Cerebellum (tissue), 4 donors: ENCODE measurements at places on chromosomes 2 and 18. TPM values are rescaled to one million over a fixed set of nuclear protein-coding genes. Genes with fewer than 3 reads are reported as not detected.

DNA sequence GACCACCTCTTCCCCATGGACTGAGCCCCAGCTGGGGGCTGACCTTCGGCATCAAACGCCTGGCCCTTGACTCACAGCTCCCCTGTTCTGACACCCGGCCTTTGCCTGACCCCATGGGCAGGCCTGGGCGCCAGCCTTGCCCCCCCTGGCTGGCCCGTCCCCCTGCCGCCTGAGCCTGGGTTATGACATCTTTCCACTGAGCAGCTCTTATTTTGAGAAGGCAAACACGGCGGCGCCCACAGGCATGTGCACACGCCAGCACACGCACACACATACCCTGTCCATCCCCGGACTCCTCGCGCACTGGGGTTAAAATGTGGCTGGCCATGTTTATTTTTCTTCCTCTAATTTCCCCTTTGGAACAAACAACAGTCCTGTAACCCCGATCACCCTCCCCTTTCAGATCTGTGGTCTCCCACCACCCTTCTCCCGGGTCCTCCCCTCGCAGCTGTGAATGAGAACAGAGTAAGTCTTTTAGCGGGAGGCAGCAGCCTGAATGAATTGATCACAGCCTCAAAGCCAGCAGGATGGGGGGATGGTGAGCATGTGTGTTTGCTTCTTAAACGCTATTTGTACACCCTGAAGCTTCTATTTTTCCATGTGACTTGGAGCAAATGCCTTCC is 11.8 kb upstream of the ATOH8 start:
- DNase-seq, result peak; percentile 21

GRCh38 chr2:226963528-226963927 is 127.7 kb downstream of the RHBDD1 start:
- DNase-seq, result no peak

TMEM200C gene
- 11.7 TPM for total RNA-seq

COLEC11 gene
- total RNA-seq, result 0.82 TPM

DNA sequence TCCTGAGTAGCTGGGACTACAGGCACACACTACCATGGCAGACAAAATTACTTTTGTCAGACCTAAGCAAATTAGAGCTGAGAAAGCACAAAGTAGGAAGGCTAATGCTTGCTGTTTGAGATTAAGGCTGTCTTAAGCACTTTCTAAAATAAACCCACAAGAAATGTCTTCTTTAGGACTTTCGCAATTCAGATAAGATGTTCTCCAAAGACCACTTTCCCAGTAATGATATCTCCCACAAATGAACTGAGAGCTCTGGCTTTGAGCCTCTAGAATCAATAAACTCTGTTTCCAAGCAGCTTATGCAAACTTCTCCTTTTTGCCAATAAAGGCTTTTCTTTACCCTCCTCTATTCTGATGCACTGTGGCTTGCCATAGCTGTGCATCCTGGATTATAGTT is 32.0 kb upstream of the GALNT1 start:
- no peak for DNase-seq

DNA sequence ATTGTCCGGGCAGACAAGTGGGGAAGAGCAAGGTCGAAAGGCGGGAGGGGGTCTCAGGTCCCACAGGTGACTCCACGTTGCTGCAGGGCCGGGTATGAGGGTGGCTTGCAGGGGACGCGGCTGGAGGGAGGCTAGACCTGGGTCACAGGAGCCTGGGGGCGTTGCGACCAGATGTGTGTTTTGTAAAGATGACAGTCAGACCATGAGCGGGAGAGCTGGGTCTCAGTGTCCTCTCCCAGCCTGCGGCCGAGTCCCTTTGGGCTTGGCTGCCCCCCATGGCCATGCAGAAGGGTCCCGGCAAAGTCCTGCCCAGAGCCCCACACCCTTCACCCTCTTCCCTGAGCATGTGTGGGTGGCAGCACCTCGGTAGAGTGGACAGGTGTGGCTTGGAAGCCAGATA is 239.2 kb downstream of the ATAD2B start:
- DNase-seq, result no peak

GRCh38 chr2:241068942-241069810 is 32.9 kb downstream of the MTERF4 start:
- no peak for DNase-seq

DNA sequence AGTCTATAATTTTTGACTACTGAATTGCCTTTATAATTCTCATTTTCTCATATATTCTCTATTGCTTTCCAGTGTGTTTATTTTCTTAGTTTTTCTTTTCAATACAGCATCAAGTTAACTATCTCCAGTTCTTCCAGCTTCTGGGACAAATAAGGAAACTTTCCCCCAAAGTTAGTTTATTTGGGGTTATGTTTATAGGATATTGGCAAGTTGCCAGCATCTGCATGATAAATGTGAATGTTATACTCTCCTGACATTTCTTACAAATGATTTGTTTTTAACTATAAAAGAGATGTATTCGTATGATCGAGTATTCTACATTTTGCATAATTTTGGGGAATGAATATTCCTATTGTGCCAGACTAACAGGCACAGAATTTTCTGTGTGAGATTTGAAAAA is 140.6 kb upstream of the KCNJ3 start:
- DNase-seq, result no peak

- DNase-seq, result peak; percentile 47
These were observed 149.4 kb upstream of the SMAD2 start for GRCh38 chr18:48079885-48080284.

DNA sequence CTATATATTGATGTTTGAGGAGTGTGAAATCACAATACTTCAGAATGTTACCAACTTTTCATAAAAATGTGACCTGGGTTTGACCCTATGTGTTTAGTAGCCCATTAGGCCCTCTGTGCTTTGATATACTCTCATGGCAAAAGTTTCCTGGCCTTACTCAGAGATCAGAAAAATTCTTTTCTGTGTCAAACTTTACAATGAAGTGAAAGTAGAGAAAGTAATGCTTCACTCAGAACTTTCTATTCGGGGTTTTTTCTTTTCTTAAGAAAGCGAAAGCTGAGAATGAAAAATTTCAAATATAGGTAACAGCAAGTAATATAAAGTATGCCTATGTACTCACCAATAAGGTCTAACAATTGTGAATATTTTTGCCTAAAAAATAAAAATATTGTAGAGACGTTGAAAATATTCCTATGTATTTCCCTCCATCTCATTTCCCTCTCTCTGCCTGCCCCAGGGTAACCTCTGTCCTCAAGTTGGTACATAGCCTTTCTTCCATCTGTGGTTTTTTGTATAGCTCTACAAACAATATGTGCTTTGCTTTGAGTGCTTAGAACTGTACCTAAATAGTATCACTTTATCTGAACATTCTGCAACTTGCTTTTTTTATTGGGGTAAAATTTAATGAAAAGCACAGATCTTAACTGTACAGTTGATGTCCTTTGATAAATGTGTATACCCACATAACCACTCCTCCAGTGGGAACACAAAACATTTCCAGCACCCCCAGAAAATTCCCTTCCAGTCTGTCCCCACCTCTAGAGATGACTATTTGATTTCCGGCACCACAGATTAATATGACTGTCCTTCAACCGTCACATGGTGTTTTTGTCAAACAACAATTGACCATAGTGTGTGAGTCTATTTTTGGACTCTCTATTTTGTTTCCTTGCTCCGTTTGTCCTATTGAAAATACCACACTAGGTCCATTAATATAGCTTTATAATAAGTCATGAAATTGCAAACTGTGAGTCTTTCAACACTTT is 10.3 kb upstream of the ACKR3 start:
- DNase-seq, result no peak

DNA sequence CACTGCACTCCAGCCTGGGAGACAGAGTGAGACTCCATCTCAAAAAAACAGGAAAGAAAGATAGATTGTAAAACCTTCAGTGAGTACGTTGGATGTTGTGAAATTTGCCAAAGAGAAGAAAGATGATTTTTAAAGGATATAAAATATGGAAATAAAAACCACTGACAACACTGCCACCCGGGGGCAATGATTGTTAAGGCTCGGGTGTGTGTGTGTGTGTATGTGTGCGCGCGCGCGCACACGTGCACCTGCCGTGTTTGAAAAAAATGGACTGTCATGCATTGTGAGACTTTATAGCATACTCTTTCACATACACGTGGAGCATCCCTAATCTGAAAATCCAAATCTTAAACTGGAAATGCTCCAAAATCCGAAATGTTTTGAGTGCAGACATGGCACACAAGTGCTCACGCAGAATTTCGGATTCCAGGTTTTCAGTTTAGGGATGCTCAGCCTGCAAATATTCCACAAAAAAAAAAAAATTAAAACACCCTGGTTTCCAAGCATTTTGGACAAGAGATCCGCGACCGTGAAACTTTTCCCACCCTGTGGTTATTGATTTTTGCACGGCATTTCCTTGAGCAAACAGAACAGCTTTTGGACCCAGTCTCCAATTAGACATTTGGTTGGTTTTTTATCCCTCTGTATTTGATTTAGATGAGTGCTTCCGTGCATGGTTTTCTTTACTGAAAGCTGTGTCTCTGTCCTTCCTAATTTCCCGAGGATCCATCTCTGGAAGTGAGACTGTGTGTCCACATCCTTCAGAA is 269.2 kb downstream of the AGAP1 start:
- no peak for DNase-seq

ATG9A gene
- total RNA-seq, result 22.0 TPM

DNA sequence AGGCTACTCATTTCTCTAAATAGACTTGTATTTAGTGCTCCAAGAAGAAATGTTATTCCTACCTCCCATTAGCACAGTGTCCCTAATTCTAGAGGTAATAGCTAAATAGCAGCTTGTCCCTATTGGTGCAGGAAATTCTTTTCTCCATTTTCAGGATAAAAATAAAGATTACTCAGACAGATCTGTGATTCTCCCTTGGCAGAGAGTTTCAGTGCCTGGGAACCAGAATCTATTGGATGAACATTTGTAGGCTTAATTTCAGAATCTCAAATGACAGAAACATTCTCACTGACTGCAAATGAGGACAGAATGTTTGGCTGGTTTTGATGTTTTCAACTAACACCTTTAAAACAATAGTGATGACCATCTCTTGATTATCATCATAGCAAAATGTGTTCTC is 33.3 kb upstream of the LGALSL start:
- DNase-seq, result no peak

- no peak for DNase-seq
These were observed 152.3 kb downstream of the MYO5B start for GRCh38 chr18:50042611-50043010.

DNA sequence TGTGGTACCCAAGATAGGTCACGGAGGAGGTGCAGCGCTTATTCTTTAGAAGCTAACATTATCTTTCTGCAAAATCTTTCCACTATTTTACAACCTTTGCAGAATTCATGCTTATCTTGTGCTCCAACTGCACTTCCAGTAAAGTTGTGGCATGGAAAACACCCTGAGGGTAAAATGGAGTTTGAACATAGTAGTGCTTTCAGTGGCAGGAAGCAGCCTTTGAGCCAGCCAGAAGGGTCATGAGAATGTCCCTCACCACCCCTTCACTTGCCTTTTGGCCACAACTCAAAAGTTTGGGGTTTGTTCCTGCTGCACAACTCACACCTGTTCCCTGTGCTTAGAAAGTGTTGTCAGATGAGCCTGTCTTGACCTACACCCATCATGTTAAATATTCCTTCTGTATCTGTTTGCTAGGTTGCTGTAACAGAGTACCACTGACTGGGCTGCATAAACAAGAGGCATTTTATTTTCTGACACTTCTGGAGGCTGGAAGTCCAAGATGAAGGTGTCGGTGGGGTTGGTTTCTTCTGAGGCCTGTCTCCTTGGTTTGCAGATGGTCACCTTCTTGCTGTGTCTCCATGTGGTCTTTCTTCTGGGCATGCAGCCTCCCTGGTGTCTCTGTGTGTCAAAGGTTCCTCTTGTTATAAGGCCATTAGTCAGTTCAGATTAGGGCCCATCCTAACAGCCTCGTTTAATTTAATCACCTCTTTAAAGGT is 194.1 kb downstream of the SMAD7 start:
- DNase-seq, result no peak

GRCh38 chr18:31490387-31490786 is 7.6 kb upstream of the DSG2 start:
- no peak for DNase-seq

AKAIN1 gene
- total RNA-seq, result 6.9 TPM

ZSWIM2 gene
- total RNA-seq, result 0.18 TPM

- no peak for DNase-seq
These were observed 56.3 kb upstream of the SMAD2 start for GRCh38 chr18:47986620-47987387.

DNA sequence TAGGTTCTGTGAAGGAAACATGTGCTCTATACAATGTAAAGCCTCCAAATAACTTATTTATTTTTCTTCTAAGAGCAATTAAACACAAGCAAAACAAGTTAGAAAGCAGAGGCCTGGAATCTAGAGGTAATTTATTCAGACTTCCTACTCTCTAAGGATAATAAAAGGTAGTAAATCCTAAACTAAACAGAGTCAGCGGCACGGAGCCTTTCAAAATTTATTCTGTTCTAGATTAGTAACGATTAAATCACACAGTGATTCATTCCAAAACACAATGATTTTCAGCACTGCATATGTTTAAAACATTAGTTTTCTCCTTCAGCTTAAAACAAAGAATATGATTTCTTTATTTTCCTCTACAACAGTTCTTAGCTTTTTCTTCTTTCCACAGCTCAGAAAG is 160.9 kb downstream of the FBXO15 start:
- DNase-seq, result no peak

GRCh38 chr2:173359231-173359630 is 4.6 kb downstream of the CDCA7 start:
- DNase-seq, result no peak
